ENCODE measurements at places on chromosomes 13 and 19.
A peak's percentile ranks its signal among the peaks of the same experiment; 100 is the strongest.

DNA sequence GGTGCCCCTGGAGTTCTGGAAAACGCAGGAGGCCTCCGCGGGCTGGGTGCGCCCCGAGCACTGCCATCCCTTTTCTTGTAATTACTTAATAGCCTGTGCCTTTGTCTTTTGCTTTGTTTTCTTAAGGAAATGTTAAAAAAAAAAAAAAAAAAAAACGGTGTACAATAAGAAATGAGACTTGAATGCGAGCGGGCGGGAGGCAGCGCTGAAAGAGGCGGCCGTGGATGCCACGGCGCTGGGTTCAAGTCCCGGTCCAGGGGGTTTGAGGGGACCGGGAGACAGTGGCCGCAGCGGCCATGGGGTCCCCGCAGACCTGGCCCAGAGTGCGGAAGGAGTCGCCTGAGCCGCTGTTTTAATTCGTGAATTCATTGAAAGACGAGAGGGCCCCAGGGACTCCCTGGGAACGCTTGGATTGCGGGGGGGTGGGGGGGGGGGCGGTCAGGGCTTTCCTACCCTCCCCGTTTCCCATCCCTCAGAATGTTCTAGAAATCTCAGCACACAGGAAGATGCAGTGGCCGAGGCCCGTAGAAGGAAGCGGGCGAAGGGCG is 349.2 kb upstream of the ARGLU1 start:
- no peak for DNase-seq

- DNase-seq = peak; percentile 90
Measured at GRCh38 chr13:47484548-47484947, 516.5 kb downstream of the SUCLA2 start.

DNA sequence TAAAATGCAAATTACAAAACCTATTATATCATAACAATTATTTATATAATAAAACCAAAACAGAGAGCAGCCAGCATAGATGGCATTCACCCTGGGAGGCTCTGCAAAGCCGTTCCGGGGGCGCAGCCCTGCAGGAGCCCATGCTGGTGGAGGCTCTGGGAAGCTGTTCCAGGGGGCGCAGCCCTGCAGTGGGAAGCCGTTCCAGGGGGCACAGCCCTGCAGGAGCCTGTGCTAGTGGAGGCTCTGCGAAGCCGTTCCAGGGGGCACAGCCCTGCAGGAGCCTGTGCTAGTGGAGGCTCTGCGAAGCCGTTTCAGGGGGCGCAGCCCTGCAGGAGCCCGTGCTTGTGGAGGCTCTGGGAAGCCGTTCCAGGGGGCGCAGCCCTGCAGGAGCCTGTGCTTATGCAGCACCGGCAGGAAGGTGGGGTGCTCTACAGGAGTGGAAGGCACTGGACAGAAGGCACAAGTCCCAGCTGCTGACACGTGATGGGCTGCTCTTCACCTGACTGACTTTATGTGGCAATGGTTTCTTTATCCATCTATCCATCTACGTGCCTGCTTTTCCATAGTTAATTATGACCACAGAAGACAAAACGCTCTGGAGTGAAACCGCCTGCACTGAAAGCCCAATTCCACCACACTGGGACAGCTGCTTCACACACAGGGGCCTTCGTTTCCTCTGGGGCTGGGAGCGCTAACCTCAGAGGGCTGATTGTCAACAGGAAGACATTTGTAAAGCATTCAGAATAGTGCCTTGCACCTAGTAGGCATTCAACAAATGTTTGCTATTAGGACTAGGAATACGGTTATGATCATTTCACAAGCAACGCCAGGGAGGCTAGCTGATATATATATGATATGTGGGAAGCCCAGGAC is 23.7 kb downstream of the PCID2 start:
- no peak for DNase-seq

GRCh38 chr13:91358387-91358782 is 10.9 kb downstream of the MIR17HG start:
- no peak for DNase-seq

DNA sequence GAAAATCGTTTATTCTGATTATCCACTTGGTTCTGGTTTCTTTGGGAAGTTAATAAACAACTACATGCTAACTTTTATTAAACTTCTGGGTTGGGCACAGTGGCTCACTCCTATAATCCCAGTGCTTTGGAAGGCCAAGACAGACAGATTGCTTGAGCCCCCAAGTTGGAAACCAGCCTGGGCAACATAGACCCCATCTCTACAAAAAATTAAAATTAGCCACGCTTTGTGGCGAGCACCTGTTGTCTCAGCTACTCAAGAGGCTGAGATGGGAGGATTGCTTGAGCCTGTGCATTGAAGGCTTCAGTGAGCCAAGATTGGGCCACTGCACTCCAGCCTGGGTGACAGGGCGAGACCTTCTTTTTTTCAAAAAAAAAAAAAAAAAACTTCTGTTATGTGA is 21.7 kb downstream of the GPR180 start:
- DNase-seq = no peak

- DNase-seq = peak; percentile 89
Measured at GRCh38 chr19:36771261-36772231, 1.1 kb downstream of the ZNF850 start.

DNA sequence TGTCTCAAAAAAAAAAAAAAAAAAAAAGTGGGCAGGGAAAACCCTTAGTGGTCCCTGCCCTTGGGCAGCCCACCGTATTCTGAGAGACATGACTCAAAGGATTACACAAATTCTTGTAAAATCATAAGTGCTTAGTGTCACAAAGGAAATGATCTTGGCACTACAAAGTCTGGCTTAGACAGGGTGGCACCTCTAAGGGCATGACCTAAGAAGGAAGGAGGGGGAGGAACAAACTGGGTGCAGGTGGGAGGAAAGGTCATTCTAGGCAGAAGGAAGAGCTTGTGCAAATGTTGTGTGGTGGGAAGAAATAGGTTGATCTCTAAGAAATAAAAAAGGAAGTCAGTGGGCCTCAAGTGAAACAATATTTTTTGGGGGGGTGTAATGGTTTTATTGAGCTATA is 10.4 kb downstream of the PNPLA6 start:
- no peak for DNase-seq

DNA sequence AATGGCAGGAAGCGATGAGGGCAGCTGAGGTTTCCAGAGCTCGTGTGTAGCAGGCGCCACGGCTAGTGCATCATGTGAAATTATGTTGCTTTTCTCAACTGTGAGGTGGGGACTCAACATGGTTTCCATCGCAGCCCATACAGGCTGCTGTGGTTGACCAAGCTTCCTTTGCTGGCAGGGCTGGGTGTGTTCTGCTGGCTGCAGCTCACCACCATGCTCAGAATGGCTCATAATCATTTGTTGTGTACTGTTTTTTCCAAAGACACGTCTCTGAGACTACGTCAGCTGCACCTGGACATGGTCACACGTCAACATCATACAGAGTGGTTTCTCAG is 16.1 kb upstream of the RASA3 start:
- no peak for DNase-seq

DNA sequence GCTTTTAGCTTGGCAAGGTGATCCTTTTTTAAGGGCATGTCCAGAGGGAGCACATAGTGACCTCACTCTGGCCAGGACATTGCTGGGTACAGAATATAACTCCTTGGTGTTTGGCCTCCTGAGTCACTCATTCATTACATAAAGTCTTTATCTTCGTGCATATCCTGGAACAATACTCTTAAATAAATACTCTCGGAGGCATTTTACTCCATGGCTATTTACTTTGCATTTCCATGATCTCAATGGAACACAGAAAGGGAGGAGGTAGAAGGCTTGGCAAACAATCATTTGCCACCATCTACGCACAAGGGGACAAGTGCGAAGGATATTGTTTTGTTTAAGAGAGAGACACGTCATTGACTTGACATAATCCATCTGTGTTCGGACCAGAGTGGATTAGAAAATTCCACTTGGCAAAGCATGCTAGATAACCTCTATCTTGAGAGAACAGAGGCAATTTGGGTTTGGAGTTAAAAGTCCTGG is 210.0 kb downstream of the IRS2 start:
- DNase-seq = no peak

DNA sequence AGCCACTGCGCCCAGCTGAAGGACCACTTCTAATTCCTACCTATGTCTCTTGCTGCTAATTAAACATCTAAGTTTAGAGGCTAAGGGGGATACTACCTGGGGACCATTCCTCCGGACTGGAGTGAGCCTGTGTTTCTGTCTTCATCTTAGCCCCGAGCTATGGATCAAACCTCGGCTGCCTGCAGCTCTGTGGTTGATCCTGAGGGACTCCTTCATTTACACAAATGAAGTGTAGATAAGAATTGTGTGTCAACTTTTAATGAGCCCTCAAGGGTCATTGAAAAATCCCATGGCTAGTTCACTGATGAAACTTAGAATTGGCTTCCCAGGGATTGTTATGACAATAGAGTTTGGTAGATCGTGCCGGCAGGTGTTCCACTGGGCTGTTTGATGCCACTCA is 31.5 kb upstream of the OR10H1 start:
- DNase-seq = no peak

- DNase-seq = no peak
Measured at GRCh38 chr19:33187183-33187540, 7.0 kb upstream of the LRP3 start.

- no peak for DNase-seq
Measured at GRCh38 chr19:35449359-35450043, 1.4 kb downstream of the FFAR2 start.

DNA sequence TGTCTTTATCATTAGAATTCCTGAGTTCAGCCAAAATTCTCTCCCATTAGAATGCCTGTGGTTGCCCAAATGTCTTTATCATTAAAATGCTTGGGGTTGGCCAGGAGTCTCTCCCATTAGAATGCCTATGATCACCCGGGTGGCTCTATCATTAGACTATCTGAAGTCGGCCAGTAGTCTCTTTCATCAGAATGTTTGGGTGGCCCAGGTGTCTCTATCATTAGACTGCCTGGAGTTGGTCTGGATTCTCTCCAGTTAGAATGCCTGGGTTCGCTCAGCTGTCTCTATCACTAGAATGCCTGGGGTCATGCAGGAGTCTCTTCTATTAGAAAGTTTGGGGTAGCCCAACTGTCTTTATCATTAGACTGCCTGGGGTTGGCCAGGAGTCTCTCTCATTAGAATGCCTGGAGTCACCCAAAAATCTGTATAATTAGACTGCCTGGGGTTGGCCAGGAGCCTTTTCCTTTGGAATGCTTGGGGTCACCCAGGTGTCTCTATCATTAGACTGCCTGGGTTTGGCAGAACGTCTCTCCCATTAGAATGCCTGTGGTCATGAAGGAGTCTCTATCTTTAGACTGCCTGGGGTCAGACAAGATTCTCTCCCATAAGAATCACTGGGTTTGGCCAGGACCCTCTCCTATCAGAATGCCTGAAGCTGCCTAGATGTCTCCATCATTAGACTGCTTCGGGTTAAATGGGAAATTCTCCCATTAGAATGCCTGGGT is 1478.3 kb downstream of the UQCRFS1 start:
- DNase-seq = peak; percentile 67

DNA sequence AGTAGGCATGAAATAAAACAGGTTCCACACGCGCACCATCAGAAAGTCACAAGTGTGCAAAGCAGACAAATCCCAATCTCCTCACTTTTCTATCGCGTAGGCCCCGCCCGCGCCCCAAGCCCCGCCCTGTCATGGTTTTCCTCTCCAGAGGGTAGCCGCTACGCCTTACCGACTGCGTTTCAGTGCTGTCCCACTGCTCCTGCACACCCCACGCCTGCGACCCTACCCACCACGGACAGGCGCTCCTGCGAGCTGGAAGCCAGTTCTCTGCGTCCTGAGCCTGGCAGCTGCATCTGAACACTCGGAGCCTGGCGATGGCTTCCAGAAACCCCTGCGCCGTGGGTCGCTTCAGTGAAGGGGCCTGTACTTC is 379 bp upstream of the ZNF470 start:
- no peak for DNase-seq

GRCh38 chr19:56405062-56405461 is 930 bp downstream of the ZNF583 start:
- no peak for DNase-seq

GRCh38 chr19:313169-313987 is 22.2 kb upstream of the PLPP2 start:
- no peak for DNase-seq

DNA sequence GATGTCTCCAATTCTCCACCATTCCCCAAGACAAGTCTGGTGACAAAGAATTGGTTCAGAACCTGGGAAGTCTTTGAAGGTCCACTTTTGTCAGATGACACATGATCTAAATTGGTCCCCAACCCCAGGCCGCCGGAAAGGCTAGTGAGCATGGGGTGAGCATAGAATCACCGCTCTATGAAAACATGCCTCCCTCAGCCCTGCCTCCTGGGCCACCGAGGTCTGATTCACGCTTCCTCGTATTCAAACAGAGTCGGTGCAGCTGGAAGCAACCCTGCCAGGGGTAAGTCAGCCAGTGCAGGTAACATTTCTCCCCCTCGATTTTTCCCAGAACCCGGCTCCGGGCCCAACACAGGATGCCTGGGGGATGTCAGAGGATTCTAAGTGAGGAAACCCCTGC is 33.9 kb upstream of the KLF2 start:
- DNase-seq = no peak

- no peak for DNase-seq
Measured at GRCh38 chr13:28489524-28489931, 5.4 kb downstream of the FLT1 start.

GRCh38 chr13:62387647-62388046 is 972.0 kb upstream of the PCDH20 start:
- DNase-seq = peak; percentile 64

GRCh38 chr19:18999896-19000620 is 33.3 kb downstream of the SUGP2 start:
- DNase-seq = no peak

GRCh38 chr13:54574791-54575190 is 1546.2 kb downstream of the OLFM4 start:
- DNase-seq = no peak

- peak; percentile 32 for DNase-seq
Measured at GRCh38 chr13:65378943-65379519, 1851.1 kb downstream of the PCDH9 start.

GRCh38 chr13:25727810-25728209 is 324.0 kb downstream of the SHISA2 start:
- no peak for DNase-seq

DNA sequence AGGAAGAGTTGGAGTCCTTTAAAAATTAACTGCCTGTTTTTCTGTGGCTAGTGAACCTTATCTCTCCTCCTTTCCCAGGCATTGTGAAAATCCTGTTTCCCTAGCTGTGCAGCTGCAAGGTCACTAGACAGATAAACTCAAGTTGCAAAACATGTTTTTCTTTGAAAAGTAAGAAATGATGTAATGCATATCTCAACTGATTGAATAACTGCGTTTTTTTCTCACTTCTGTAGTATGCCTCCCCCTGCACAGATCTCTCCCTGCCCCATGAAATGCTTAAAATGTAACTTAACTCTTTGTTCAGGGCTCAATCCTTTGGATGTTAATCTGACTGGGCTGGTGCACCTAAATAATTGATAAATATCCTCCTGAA is 27.7 kb upstream of the CYSLTR2 start:
- peak; percentile 80 for DNase-seq
